Activated naive CD8-positive, alpha-beta T cell treated with anti-CD3 and anti-CD28 coated beads for 36 hours (primary cell): ENCODE measurements at places on chromosomes 7 and 10.

GRCh38 chr10:129767751-129768150 lies 196.3 kb downstream of the EBF3 start:
- no peak for DNase-seq

DNA sequence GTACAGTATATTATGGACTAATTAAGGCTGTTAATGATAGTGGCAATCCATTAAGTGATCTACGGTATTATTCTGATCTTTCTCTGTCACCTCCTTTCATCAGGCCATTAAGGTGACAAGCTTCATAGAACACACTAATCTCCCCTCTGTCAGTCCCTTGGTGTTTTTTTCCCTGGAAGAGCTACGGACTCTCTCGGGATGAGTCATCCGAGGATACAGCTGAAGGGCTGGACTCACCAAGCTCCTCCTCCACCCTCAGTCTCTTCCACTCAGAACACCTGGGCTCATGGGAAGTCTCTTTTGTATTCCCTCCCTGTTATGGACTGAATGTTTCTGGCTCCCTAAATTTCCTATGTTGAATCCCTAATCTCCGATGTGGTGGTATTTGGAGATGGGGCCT lies 69.8 kb upstream of the PLXNA4 start:
- no peak for DNase-seq

DNA sequence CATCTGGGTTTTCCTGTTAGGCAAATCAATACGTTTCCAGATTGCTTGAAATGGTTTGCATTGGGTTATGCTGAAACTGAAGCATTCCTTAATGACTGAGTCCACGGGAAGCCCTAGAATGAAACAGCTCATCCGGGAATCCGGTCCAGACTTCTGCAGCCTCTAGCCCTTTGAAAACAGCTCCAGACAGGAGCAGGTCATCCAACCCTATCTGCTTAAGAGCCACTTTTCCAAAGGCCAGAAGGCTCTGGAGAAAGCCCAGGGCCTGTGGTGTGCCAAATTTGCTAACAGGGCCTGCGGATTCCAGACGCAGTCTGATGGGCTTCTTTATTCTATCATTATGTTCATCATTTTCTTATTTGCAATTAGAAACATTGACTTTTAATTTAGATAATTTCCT lies 265.4 kb downstream of the SKIDA1 start:
- no peak for DNase-seq

DNA sequence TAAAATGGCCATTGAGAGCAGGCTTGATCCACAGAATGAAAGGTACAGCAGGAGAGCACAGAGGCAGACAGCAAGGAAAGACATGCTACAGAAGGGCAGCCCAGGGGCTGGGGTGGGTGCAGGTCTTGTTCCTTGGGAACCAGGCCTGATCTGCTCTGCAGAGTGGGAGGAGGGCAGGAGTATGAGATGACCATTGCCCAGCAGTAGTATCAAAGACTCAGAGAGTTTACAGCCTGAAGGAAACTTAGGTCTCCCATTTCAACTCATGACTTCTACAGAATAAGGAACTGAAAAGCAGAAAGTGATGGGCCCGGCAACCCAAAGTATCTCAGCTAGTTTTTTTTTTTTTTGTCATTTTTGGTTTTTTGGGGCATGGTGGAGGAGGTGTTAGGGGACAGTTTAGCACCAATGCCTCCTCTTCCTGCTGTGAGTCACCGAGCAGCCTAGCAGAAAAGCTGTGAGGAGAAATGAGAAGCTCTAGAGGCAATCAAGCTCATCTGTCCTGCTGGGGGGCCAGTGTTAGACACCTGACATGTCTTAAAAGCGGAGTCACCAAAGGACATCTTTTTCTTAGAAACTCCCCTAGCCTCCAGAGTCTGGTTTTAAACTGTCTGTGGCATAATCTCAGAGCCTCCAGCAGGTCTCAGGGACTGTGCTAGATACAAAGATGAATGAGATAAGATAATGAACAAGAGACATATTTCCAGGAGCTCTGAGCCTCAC lies 34.3 kb upstream of the HERPUD2 start:
- peak; percentile 44 for DNase-seq

GRCh38 chr7:15461576-15461975 lies 100.2 kb downstream of the AGMO start:
- DNase-seq: no peak

DNA sequence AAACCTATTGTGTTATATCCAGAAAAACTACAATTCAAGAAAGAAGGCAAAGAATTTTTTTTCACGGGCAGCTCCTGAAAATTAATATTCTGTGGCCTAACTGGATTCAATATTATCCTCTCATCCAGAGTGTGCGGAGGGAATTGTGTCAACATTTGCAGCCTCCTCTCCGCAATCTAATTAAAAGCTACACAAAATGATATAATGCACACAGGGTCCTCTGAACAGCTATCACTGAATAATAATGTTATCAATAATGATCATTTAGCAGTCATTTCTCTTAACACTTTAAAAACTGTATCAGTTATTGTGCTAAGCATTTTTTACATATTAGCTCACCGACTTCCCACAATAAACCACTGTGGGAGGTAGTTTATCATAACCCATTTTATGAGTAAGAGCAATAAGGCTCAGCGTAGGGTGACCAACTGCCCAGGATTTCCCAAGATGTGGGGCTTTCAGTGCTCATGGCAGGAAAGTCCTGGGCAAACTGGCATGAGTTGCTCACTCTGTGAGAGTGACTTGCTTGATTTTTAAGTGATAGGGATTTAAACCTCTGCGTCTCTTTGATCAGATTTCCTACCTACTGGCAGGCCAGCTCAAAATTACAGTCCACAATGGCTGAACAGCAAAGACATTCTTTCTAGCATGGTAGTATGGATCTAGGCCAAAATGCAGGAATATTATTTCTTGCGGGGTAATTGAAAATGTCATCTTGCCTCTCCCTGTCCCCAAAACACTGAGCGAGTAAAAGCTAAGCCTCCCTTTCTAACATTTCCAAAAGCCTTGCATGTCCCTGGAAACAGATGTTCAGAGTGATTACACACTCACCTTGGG lies 65.7 kb downstream of the AOAH start:
- DNase-seq: no peak

DNA sequence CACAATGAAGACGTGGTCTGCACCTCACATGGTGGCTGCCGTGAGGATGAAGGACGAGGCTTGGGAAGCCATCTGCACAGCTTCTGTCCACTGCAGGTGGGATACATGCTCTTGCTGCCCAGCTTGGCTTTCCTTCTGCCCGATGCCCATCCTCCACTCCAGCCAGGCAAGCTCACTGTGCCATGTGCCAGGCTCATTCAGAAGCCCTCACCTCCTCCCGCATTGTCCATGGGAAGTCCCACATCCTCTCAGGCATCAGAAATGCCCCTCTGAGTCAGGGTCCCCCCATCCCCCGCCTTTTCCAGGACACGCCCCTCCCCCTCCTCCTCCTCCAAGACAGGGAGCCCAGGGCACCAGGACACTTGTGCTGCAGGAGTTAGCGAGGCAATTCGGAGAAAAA lies 4.6 kb upstream of the NOM1 start:
- no peak for DNase-seq

- no peak for DNase-seq
Observed at GRCh38 chr7:54785261-54785660, 26.2 kb upstream of the SEC61G start.

GRCh38 chr10:14087566-14087965 lies 243.2 kb downstream of the FRMD4A start:
- no peak for DNase-seq

GRCh38 chr10:26776258-26776657 lies 78.8 kb downstream of the PDSS1 start:
- no peak for DNase-seq

DNA sequence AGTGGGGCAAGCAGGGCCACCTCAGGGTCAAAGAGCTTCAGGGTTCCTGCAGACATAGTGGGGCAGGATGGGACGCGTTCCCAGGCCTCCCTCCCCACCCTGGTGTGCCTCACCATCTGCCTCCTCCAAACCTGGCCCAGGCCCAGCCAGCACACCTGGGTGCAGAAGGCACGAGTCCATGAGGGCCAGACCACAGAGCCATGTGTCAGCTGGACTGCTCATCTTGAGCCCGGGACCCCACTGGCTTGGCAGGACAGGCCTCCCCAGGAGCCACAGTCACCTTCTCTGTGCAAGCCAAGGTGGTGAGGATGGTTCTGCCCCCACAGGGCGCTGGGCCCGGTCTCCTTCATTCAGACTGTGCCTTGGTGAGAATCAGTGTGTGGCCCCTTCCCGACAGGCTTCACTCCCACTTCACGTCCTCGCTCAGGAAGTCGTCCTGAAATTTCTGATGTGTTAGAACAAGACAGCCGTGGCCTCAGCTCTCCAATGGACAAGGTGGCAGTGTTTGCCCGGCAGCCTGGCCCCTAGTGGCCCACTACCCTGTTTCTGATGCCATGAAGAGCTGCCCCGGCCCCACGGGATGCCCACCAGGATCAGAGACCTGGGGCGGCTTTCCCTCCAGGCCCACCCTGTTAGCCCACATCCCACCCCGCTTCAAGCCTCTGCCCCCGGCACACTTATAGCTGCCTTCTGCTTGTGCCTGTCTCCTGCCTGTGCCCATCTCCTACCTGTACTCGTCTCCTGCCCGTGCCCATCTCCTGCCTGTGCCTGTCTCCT lies 59.6 kb upstream of the EBF3 start:
- DNase-seq: no peak

GRCh38 chr7:92847305-92847704 lies 10.9 kb upstream of the CDK6 start:
- no peak for DNase-seq

DNA sequence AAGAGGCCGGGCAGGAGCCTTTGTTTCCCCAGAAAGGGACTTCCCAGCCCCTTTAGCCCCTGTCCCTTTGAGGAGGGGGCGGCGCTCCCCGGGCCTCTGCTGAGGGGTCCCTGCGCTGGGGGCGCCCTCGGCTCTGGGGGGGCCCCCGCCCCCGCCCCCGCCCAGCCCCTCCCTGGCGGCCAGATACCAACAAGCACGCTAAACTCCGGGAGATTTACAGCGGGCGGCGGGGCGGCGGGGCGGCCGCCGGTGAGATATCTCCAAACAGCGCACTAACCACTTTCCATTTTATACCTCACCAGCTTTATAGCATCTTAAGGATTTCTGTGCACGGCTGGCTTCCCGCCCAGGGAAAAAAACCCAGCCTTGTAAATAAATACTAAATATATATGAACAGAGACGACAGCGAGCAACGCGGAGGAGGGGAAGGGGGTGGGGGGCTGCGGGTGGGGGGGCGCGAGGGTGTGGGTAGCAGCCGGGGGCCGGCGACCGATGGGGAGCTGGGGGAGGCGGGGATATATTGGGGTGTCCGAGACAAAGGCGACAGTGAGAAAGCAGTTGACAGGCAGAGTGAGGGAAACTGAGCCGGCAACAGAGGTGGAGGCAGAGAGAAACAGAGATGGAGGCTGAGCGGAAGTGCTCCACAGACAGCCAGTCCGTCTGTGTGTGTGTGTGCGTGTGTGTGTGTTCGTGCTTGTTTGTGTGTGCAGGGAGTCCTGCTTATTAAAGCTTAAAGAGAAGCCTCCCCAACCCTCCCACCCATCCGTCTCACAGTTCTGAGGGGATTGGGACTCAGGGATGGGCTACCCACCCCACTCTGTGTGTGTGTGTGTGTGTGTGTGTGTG lies 85.8 kb downstream of the HIF1AN start:
- DNase-seq: peak; percentile 39

- no peak for DNase-seq
Observed at GRCh38 chr7:41252957-41253356, 449.9 kb downstream of the INHBA start.

- DNase-seq: no peak
Observed at GRCh38 chr7:40369641-40370277, 235.0 kb downstream of the SUGCT start.

DNA sequence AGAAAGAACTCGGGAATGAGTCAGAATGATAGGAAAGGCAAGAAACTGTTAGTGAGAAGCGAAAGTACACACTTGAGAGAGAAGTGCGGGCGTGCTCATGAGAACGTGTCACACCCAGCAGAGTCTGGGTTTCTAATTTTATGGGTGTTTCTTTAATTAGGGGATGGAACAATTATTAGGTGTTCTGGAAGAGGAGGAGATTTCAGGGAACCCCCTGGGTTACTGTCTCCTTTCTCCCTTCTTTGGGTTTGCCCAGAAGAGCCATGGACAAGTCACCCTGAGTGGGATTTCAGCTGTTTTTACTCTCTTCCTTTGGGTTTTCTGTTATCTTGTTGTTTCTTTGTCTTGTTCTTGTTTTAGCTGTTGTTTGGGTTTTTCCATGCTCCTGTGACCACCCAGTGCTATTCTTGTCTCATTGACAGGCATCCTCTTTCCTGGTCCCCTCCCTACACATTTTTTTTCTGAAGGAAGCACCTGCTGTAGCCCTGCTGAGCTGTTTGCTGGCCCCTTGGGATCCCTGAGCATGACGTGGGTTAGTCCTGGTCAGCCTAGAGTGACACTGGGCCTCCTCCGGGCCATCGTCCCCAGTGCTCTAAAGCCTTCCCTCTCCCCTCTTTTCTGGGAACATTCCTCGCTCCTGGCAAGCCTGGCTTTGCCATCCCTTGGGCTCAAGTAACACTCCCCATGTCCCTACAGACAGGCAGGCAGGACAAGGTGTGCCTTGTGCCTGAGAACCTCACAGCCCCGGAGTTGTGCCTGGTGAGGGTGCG lies 3.5 kb downstream of the SH2D4B start:
- no peak for DNase-seq

DNA sequence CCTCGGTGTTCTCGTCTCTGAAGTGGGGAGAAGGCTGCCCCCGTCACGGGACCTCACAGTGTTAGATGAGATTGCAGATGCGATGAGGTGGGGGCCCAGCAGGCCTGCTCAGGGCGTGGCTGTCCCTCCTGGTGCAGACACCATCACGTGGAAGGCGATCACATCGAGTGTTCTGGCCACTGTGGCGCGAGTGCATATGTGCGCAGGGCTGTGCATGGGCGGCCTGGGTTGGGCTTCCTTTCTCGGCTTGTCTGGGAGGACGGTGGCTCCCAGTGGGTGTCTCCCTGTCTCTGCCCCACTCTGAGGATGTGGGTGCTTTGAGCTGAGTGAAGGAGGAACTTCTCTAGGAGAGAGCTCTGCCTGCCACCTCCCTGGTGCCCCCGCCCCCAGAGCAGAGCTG lies 83.1 kb downstream of the LHPP start:
- DNase-seq: no peak

DNA sequence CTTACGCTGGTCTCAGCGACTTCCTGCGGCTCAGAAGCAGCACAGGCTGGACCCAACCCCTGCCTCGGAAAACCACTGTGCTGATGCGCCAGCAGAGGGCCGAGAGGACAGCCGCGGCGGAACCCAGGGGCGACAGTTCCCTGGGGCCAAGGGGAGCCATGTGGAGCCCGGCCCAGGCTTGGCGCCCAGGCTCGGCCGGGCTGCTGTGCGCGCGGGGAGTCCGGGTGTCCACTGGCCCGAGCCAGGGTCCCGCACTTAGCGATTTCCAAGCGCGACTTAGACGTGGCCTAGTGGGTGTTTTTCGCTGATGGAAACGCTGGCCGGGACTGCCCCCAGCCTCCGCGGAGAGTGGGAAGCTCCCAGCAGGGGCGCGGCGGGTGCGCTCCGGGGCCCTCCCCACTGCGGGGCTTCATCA lies 18.6 kb upstream of the ZNF32 start:
- DNase-seq: peak; percentile 15

GRCh38 chr10:23994459-23995046 lies 214.4 kb upstream of the KIAA1217 start:
- DNase-seq: peak; percentile 6

GRCh38 chr7:33186192-33186591 lies 56.8 kb downstream of the BBS9 start:
- DNase-seq: no peak
